ENCODE measurements at places on chromosomes 1 and 21.

- no peak for DNase-seq
Observed at GRCh38 chr21:25039461-25040380, 567.6 kb downstream of the MRPL39 start.

- DNase-seq: no peak
Observed at GRCh38 chr1:230536641-230537155, 105.6 kb upstream of the COG2 start.

DNA sequence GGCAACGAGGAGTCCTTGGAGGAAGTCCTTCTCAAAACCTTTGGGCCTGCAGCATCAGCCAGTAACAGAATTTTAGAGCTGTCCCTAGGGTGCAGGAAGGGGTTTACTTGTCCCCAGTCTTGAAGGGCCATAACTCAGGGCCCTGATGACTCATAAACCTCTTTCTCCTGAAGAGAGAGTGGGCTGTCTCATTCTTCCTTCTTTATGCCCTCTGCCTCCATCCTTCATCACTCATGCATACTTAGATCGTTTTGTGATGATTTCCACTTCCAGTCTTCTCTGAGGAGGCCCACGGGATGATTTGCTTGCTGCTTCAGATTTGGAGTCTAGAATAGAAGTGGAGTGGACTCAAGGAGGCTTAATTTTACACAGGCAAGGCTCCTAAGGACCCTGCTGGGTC, 60.2 kb downstream of the NDUFS5 start:
- DNase-seq: no peak

GRCh38 chr21:35273333-35273732, 224.2 kb upstream of the RUNX1 start:
- no peak for DNase-seq

DNA sequence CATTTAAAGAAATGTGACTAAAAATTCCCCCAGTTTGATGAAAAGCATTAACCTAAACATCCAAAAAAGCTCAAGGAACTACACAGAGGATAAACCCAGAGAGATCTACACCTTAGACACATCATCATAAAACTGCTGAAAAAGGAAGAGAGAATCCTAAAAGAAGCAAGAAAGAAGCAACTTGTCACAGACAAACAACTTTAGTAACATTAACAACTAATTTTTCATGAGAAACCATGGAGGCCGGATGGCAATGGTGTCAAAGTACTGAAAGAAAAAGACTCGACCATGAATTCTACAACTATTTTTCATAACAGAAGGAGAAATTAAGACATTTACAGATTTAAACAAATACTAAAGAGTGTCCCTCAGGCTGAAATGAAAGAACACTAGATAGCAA, 17.7 kb downstream of the ZNF644 start:
- no peak for DNase-seq

DNA sequence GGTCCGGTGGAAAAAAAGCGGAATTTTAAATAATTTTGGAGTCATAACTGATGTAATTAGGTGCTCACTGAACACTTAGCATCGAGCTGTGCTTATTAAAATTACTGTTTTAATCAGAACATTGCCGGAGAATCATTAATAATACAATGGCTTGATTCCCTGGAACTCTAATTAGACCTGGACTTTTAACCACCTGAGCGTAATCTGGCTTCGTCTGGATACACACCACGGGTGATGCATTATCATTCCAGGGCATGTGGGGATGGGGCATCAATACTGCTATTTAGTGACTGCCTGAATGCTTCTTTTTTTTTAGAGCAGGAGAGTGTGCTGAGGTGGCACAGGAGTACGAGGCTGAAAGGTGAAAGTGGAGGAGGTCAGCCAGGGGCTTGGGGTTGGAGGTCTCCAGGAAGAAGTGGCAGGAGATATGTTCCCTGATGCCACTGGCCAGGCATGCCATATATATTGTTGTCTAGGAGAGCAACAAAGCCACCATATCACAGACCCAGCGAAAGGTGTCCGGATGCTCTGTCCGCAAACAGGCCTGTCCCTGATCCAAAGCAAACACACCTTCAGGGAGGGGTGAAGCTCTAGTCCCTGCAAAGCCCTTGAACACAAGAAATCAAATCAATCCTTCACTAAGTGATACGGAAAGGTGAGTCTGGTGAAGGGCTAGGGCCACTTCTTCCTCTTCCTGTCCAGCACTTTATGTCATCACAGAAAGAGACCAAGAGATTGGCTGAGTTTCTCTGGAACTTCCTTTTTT, 125.2 kb downstream of the PLXNA2 start:
- DNase-seq: no peak

DNA sequence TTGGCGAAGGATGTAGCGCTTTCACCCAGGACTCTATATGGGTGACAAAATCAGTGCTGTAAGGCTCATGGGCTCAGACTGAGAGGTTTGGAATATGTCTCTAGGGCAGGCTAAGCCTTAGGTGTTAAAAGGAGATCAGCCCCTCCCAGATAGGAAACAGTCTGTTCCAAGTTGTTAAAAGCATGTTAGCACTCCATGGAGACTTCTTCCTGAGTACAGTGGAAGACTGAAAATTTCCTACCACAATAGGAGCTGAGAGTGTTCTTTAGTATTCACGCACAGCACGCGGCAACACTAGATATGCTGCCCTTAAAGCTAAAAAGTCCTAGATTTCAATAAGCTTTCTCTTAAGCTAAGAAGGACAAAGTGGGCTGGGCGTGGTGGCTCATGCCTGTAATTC, 122.1 kb downstream of the TRABD2B start:
- no peak for DNase-seq

DNA sequence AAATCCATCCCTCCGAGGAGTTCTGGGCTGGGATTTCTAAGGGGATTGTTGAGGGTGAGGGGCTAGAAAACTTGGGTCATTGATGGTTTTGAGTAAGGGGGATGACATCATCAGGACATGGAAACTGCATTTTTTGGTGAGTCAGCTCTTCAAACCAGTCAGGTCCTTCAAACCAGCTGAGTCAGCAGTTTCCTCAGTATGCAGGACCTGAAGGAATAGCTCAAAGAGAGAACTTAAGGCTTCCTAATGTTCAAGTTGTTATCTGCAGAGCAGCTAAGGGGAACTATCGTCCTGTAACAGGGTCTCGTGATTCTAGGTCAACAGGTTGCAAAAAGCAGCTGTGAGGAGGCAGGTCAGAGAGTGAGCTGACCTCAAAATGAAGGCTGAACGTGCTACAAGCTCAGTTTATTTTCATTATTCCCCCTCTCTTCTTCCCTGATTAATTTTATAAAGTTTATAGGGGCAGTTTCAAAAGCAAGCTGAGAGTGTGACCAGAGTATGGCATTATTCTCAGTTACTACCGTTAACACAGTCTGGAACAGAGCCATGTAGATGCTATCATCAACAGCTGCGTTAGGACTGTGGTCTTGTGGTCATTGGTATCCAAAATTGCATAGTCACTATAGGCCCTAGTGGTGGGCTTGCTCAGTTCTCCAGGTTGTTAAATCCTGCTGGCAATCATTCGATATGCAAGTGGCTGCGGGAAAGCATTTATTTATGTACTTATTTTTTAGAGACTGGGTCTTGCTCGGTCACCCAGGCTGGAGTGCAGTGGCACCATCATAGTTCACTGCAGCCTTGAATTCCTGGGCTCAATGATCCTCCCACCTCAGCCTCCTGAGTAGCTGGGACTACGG, 10.7 kb upstream of the SDC3 start:
- no peak for DNase-seq

- DNase-seq: no peak
Observed at GRCh38 chr1:19038096-19038495, 81.6 kb upstream of the IFFO2 start.

DNA sequence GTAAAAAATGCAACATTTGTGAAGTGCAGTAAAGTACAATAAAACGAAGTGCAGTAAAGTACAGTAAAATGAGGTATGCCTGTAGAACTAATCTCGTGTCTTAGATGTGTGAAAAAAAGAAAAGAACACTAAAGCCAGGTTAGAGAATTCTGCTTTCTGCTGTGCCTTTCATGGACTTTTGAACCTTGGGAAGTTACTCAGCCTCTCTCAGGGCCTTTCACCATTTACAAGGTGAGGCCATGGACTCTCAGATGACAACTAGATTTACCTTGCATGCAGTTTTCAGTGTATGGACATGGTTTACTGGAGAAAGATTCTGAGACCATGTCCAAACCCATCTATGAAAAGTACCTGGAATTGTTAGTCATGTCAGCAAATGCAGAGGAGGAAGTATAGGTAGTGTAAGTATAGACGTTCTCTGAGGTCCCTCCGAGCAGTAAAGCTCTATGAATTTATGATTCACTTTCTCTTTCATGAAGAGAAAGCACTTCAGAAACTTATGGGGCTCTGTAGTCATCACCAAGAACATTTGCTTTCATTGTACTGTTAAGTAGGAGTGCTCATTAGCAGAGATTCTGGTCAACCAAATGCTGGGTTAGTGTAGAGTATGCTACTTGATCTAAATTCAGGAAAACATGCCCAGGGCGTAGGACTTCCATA, 143.1 kb downstream of the CACNA1E start:
- DNase-seq: no peak

GRCh38 chr1:178704833-178705232, 20.2 kb upstream of the RALGPS2 start:
- DNase-seq: no peak

DNA sequence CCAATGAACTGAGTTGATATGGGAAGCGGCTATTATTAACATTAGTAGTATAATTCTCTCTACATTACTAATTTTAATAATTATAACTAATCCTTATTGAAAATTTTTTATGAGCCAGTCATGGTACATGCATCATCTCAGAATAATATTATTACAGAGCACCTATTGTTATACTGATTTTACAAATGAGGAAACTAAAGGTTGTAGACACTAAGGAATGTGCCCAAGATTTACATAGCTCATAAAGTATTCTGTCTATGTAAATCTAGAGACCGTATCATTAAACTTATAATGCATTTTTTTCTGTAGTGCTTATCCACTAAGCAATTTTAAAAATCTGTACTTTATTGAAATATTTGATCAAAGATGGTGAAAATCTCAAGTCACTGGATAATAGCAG, 825.9 kb downstream of the PLA2G4A start:
- no peak for DNase-seq

DNA sequence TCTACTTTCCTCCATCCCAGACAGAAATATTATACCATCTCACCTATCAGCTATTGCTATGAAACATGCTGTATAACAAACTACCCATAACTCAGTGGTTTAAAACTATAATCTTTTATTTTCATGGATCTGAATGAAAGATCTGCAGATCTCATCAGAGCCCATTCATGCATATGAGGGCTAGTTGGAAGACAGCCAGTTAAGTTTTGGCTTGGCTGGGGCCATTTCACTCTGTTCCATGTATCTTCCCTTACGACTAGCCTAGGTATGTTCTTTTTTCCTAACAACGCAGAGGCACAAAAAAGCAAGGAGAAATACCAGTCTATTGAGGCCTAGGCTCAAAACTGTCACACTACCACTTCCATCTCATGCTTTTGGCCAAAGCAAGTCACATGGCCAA, 28.1 kb upstream of the RGS1 start:
- no peak for DNase-seq

- no peak for DNase-seq
Observed at GRCh38 chr21:38950435-38951094, 144.8 kb downstream of the ETS2 start.

DNA sequence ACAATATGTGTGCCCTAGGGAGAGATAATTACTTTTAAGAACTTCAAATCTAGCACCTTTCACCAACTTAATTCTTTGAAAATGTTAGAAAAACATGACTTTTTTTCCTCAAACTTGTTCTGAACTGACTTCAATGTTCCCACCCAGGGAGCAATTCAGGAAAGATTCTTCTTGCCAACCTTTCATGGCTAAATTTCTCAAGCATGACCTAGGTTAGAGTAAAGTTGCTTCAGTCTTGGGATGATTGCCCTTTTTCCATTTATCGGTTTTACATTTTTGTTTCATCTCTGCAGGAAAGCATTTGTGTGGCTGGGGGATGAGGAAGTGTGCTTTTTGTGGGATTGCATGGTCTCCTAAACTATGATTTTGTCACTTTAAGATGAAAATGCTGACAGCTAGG, 647.7 kb downstream of the LTN1 start:
- DNase-seq: no peak

- DNase-seq: no peak
Observed at GRCh38 chr1:188089015-188089414, 1260.3 kb downstream of the PLA2G4A start.

DNA sequence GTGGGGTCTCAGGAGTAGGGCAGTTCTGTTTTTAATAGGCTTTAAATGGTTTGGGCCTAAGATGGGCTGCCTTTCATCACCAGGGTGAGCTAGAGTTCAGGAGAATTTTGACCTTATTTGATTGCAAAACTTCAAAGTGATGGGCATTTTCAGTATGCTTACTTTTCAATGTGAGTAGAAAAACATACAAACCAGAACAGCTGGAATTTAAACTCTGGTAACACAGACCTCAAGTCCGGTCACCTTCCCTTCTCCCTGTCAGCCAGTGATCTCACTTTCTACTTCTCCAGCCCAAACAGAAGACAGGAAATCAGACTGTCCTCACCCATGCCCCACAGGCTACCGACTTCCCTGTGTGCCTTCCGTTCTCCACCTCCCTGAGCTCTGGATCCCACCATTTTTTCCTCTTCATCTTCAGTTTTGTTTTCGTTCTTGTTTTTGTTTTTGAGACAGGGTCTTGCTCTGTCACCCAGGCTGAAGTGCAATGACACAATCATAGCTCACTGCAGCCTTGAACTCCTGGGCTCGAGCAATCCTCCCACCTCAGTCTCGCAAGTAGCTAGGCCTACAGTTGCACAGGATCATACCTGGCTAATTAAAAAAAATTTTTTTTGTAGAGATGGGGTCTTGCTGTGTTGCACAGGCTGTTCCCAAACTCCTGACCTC, 374.0 kb downstream of the CAMTA1 start:
- DNase-seq: no peak

GRCh38 chr1:205652984-205653383, 21.2 kb upstream of the ELK4 start:
- DNase-seq: no peak

GRCh38 chr1:219876798-219877209, 51.6 kb downstream of the SLC30A10 start:
- no peak for DNase-seq

DNA sequence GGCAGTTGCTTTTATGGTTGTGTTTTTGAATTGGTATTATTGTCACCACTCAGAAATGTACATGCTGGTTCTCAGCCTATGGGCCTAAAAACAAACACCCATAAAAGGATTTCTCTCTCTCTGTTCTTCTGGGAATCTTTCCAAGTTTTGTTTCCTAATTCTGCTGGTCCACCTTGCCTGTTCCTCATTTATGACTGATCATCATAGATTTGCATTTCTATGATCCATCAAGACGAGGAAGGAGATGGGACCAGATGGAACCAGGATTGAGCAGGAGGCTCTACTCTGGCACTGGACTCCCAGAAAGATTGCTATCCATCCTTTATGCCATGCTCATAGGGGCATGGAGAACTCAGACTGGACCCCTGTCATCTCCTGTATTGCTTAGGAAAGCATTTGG, 162.2 kb downstream of the C1orf94 start:
- no peak for DNase-seq

DNA sequence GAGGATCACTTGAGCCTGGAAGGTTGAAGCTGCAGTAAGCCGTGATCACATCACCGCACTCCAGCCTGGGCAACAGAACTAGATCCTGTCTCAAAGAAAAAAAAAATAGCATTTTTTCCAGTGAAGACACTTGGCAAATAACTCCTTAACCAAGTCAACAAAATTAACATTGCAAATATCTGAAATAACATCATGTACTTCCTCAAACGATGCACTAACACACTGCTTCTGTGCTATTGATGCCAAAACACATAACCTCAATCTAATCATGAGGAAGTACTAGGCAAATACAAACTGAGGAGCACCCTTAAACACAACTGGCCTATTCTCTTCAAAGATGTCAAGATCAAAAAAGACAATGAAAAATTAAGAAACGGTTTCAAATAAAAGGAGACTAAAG, 32.3 kb downstream of the PABPC4 start:
- no peak for DNase-seq

GRCh38 chr1:90417126-90417525, 300.0 kb downstream of the BARHL2 start:
- DNase-seq: no peak

Measured in hypothalamus (tissue), 51 donors.